Lower lobe of right lung (tissue), 2 donors: ENCODE measurements at places on chromosomes 5 and 9. TPM values are rescaled to one million over a fixed set of nuclear protein-coding genes. Genes with fewer than 3 reads are reported as not detected.

The BARHL1 gene
- total RNA-seq: not detected

The PCDHGA6 gene
- total RNA-seq: 3.2 TPM

The GDA gene
- 0.30 TPM for total RNA-seq

The CARTPT gene
- not detected for total RNA-seq

The MSX2 gene
- total RNA-seq: 0.27 TPM

The SUSD3 gene
- 5.3 TPM for total RNA-seq

The SLC36A2 gene
- total RNA-seq: not detected

The TTC33 gene
- total RNA-seq: 14.9 TPM

DNA sequence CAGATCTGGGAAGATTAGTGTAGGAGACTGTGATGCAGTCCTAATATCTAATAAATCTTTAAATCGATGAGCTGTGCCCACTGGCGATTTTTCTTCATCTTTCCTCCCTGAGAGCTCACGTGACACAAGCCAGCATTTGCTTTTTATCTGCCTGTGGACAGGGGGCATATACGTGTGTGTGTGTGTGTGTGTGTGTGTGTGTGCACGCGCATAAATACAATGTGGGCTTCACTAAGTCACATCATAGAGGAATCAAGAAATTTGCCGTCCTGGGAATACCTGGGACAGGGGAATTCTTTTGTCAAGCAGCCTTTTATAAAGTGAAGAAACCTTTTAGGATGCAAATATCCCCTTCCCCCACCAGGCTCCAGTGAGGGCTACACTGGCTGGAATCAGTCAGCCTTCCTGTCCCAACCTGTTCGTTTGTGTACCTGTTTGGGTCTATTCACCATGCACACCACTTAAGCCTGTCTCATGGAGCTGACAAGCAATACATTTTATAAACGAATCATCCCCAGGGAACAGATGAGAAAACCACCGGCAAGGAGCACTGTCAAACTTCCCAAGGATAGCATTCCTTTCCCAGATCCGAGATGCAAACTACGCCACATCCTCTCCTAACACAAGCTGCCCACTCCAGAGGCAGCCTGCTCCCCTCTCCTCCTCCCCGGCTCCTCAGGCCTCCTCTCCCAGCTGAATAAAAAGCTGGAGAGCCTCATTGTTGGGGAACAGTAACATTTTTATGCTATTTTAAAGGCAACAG lies 2.7 kb downstream of the EPB41L4B start:
- H3K27me3 ChIP-seq: peaks cover 39% of the 10 kb centered on the region
- no peak overlapping the region for H3K27ac ChIP-seq
- no peak for DNase-seq
- H3K4me3 ChIP-seq: no peak overlapping the region
- H3K36me3 ChIP-seq: no peaks in the 10 kb centered on the region

- no peaks in the 10 kb centered on the region for H3K4me1 ChIP-seq
- peak; percentile 69 for DNase-seq
- H3K36me3 ChIP-seq: no peaks in the 10 kb centered on the region
Observed at GRCh38 chr9:136762915-136763648, 1.2 kb downstream of the LCN15 start.

DNA sequence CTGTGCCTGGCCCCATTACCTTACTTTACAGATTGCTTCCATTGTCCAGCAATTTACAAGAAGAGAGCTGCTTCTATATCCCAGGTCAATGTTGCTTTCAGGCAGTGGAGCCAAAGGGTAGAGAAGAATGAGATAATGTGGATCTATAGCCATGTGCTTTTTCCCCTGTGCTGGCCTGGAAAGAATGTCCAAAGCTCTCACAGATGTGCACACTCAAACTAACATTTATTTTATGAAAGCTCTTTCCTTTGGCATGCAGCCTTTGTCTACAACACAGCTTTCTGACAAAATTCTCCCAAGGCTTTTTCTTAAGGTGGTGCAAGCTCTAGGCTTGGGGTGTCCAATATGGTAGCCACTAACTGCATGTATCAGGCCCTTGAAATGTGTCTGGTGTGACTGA lies 217.3 kb downstream of the LRRC70 start:
- H3K4me3 ChIP-seq: no peak overlapping the region
- no peaks in the 10 kb centered on the region for H3K36me3 ChIP-seq
- H3K27me3 ChIP-seq: no peaks in the 10 kb centered on the region

GRCh38 chr5:39992617-39993202 lies 567.9 kb upstream of the DAB2 start:
- no peak overlapping the region for H3K4me3 ChIP-seq
- H3K4me1 ChIP-seq: no peaks in the 10 kb centered on the region
- H3K27me3 ChIP-seq: no peaks in the 10 kb centered on the region
- no peak overlapping the region for H3K27ac ChIP-seq
- H3K36me3 ChIP-seq: no peaks in the 10 kb centered on the region

DNA sequence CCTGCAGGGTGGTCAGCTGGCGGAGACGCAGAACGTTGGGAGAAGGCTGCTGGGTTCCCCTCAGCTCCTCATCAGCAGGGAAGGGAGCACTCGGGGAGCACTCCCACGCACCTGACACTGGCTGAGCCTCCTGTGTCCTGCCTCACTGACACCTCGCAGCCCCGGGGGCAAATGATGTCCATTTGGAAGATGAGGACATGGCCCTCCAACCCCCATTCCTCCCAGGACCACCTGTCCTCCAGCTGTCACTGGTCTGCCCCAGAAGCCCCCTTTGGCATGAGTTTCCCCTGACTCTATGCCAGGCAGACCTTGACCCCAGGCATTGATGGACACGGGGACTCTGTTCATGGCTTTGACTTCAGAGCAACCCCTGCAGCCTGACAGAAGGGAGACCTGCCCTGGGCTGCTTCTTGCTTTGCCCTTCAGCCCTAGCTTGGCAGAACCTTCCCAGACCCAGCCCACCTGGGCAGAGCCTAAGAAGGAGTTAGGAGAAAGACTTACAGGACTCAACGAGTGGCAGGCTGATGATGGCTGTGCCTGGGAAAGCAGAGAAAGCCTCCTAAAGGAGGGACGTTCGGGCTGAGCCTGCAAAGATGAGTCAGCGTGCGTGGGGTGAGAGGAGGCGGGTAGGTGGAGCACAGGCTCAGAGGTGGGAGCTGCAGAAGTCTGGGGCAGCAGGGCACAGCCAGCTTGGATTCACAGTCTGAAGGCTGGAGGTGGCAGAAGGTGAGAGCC lies 90.6 kb downstream of the LMX1B start:
- H3K4me1 ChIP-seq: peaks cover 14% of the 10 kb centered on the region
- no peak overlapping the region for H3K27ac ChIP-seq
- DNase-seq: peak; percentile 43
- peaks cover 51% of the 10 kb centered on the region for H3K27me3 ChIP-seq

- no peaks in the 10 kb centered on the region for H3K36me3 ChIP-seq
- H3K4me3 ChIP-seq: no peak overlapping the region
- no peaks in the 10 kb centered on the region for H3K4me1 ChIP-seq
- H3K27me3 ChIP-seq: no peaks in the 10 kb centered on the region
- H3K27ac ChIP-seq: no peak overlapping the region
Observed at GRCh38 chr9:93170571-93170970, 13.4 kb upstream of the WNK2 start.

GRCh38 chr5:57711471-57711870 lies 228.9 kb upstream of the ACTBL2 start:
- H3K4me3 ChIP-seq: no peak overlapping the region
- no peak for DNase-seq
- no peaks in the 10 kb centered on the region for H3K27me3 ChIP-seq
- no peaks in the 10 kb centered on the region for H3K36me3 ChIP-seq

- no peak overlapping the region for H3K4me3 ChIP-seq
- H3K27ac ChIP-seq: no peak overlapping the region
- no peaks in the 10 kb centered on the region for H3K27me3 ChIP-seq
- H3K4me1 ChIP-seq: no peaks in the 10 kb centered on the region
- H3K36me3 ChIP-seq: no peaks in the 10 kb centered on the region
Observed at GRCh38 chr5:11620172-11620571, 284.1 kb downstream of the CTNND2 start.

DNA sequence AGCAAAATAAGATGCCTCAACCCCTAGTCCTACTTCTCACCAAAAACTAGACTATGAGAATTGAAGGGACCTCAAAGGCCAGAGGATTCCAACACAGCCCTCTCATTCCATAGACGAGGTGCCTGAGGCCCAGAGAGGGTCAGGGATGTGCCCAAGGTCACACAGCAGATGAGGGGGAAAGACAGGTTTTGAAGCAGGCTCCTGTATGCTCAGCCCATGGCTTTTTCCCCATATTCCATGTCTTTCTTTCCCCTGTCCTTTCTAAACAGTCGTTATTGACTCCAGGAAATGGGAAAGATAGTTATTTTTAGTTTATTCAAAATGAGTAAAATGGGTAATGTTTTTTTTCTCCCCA lies 61.2 kb upstream of the COL15A1 start:
- H3K27me3 ChIP-seq: no peaks in the 10 kb centered on the region
- H3K27ac ChIP-seq: no peak overlapping the region
- H3K36me3 ChIP-seq: no peaks in the 10 kb centered on the region
- peaks cover 23% of the 10 kb centered on the region for H3K4me1 ChIP-seq
- H3K4me3 ChIP-seq: no peak overlapping the region
- DNase-seq: no peak

DNA sequence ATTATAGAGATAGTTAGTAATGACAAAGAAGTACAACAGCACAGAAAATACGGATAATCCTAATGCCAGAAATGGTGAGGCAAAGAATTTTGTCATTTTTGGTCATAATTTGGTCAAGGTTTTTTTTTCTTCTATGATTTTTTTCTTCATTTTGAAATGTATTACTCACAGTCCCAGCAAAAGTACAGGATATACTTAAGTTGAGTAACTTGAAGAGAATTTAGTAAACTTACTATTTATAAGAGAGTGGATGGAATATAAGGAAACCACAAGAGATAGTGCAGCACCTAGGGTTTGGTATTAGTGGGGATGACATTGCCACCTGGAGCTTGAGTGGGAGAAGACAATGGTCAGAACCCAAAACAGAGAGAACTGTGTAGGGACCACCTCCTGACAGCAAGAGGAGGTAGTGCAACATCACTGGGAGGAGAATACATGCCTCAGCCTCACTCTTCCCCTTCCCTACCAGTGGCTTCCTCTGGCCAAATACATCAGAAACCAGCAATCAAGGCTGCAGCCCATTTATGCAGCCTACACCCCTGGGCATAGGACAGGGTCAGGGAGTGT lies 434.5 kb upstream of the TRPC7 start:
- H3K4me1 ChIP-seq: no peaks in the 10 kb centered on the region
- H3K36me3 ChIP-seq: no peaks in the 10 kb centered on the region

DNA sequence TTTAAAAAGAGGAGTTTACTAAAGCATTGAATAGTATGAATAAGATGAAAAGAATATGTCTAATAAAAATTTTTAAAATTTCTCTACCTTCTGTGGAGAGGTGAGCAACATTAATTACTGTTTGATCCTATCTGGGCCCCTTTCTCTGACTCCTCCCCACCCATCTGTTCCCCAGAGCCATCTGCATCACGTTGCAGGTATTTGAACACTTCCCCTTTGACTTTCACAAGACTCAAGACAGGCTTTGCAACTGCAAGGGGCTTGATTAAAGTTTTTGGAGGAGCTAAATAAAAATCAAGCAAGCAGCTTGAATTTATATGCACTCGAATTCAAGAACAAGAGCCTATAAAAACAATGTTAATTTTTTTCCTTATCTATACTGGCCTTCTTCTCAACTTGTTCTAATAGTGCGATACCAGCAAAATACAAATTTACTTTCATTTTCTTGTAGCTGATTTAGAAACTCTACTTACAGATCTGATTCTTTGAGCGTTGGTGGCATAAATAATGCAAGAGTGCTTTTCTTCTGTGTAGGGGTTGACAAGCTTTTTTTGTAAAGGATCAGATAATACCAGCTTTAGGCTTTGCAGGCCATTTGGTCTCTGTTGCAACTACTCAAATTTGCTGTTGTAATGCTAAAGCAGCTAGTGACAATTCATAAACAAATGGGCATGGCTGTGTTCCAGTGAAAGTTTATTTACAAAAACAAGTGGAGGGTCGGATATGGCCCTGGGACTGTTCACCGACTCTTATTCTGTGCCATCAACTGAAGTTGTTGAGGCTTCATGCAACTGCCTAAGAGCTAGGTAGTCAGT lies 21.2 kb downstream of the TXNDC8 start:
- H3K4me3 ChIP-seq: peak overlapping the region; percentile 18
- no peaks in the 10 kb centered on the region for H3K27me3 ChIP-seq
- peaks cover 7% of the 10 kb centered on the region for H3K4me1 ChIP-seq

- H3K27ac ChIP-seq: peak overlapping the region; percentile 90
- peaks cover 59% of the 10 kb centered on the region for H3K4me1 ChIP-seq
- DNase-seq: no peak
- H3K36me3 ChIP-seq: peaks cover 15% of the 10 kb centered on the region
- no peaks in the 10 kb centered on the region for H3K27me3 ChIP-seq
Observed at GRCh38 chr5:177427211-177427822, 841 bp downstream of the GRK6 start.

DNA sequence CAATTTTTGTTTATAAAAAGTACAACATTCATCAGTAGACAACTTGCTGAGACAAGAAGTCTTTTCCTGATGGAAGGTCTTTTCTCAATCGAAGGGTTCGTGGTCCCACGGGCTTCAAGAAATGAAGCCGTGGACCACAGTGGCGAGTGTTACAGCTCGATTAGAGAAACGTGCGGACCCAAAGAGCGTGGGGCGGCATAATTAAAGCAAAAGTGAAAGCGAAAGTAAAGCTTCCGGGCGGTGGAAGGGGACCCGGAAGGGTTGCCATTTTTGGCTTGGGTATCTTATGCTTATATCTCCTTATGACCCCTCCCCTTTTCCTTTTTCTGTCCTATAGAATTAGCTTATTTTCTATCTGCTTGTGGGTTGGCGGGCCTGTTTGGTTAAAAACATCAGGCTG lies 2309.4 kb upstream of the ACO1 start:
- no peaks in the 10 kb centered on the region for H3K36me3 ChIP-seq
- no peak overlapping the region for H3K27ac ChIP-seq
- no peak for DNase-seq
- no peak overlapping the region for H3K4me3 ChIP-seq
- no peaks in the 10 kb centered on the region for H3K4me1 ChIP-seq
- H3K27me3 ChIP-seq: no peaks in the 10 kb centered on the region

- H3K4me1 ChIP-seq: no peaks in the 10 kb centered on the region
- no peak overlapping the region for H3K4me3 ChIP-seq
- no peak for DNase-seq
- no peaks in the 10 kb centered on the region for H3K27me3 ChIP-seq
- no peaks in the 10 kb centered on the region for H3K36me3 ChIP-seq
- no peak overlapping the region for H3K27ac ChIP-seq
Observed at GRCh38 chr5:37539459-37539858, 160.3 kb downstream of the WDR70 start.

- H3K4me3 ChIP-seq: no peak overlapping the region
- no peaks in the 10 kb centered on the region for H3K4me1 ChIP-seq
- H3K36me3 ChIP-seq: no peaks in the 10 kb centered on the region
- no peak for DNase-seq
- no peaks in the 10 kb centered on the region for H3K27me3 ChIP-seq
Observed at GRCh38 chr5:28234356-28234968, 1196.1 kb upstream of the CDH9 start.

DNA sequence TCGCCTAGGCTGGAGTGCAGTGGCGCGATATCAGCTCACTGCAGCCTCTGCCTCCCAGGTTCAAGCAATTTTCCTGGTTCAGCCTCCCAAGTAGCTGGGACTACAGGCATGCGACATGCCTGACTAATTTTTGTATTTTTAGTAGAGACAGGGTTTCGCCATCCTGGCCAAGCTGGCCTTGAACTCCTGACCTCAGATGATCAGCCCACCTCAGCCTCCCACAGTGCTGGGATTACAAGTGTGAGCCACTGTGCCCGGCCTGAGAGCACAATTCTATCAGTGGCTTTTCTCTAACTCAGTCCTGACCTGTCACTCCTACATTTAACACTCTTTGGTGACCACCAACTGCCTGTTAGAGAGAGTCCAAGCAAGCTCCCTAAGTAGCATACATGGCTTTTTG lies 82.7 kb upstream of the SPOCK1 start:
- H3K27me3 ChIP-seq: no peaks in the 10 kb centered on the region
- H3K4me1 ChIP-seq: no peaks in the 10 kb centered on the region
- H3K27ac ChIP-seq: no peak overlapping the region
- H3K36me3 ChIP-seq: no peaks in the 10 kb centered on the region

- DNase-seq: no peak
- H3K27me3 ChIP-seq: no peaks in the 10 kb centered on the region
Observed at GRCh38 chr9:21028466-21028865, 3.0 kb downstream of the HACD4 start.
